Body of pancreas (tissue), 4 donors: ENCODE measurements at places on chromosomes 3 and 15. TPM values are rescaled to one million over a fixed set of nuclear protein-coding genes. Genes with fewer than 3 reads are reported as not detected.

Gene CGNL1
- total RNA-seq, result 30.6 TPM

DNA sequence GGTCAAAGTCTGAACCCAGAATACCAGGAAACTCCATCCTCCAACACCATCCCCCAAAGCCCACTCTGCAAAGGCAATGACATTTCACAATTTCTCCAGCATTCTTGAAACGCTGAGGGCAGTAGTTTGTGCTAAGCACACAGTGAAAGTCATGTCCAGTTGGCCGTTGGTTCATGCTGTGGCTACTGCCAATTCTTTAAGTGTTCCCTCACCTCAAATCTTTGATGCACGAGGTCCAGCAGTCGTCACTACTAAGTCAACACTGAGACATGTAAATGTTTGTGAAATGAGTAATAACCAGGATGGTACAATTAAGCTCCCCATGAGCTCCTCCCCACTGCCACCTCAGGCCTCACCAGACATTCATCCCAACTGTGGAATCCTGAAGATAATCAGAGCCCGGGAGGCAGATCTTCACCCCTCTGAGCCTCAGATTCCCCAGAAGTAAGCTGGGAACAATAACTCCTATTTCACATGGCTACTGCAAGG, 7.0 kb downstream of the SUCLG2 start:
- DNase-seq, result peak; percentile 15
- H3K4me1 ChIP-seq, result peaks cover 52% of the 10 kb centered on the region
- H3K27ac ChIP-seq, result no peak overlapping the region
- H3K4me3 ChIP-seq, result no peak overlapping the region

DNA sequence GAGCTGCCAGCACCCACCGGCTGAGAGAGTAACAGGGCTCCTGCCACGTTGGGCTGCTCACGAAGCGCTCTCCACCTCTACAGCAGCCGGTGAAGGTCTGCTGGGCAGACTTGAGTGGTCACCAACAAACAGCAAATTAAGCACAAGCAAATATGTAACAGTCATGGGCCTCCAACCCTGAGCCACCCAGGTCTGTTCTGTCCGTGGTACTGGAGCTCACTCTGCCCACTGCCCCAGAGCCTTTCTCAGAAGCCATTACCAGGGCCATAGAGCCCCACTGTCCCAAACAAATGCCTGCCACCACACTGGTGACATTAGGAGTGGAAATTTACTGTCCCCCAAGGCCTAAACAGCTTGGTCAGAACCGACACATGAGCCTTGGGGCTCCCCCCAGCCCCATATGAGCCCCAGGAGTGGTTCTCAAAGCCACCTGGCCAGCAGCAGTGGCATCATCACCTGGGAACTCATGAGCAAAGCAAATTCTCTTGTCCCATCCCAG, 56.6 kb downstream of the LRIG1 start:
- peaks cover 64% of the 10 kb centered on the region for H3K4me1 ChIP-seq
- H3K36me3 ChIP-seq, result no peaks in the 10 kb centered on the region
- H3K27ac ChIP-seq, result peak overlapping the region; percentile 27
- DNase-seq, result no peak
- no peaks in the 10 kb centered on the region for H3K27me3 ChIP-seq
- no peak overlapping the region for H3K4me3 ChIP-seq

Gene FBN1
- total RNA-seq, result 12.7 TPM

GRCh38 chr3:33883538-33883950, 85.1 kb downstream of the PDCD6IP start:
- DNase-seq, result peak; percentile 36
- no peak overlapping the region for H3K4me3 ChIP-seq
- H3K4me1 ChIP-seq, result peaks cover 6% of the 10 kb centered on the region
- H3K27ac ChIP-seq, result no peak overlapping the region

DNA sequence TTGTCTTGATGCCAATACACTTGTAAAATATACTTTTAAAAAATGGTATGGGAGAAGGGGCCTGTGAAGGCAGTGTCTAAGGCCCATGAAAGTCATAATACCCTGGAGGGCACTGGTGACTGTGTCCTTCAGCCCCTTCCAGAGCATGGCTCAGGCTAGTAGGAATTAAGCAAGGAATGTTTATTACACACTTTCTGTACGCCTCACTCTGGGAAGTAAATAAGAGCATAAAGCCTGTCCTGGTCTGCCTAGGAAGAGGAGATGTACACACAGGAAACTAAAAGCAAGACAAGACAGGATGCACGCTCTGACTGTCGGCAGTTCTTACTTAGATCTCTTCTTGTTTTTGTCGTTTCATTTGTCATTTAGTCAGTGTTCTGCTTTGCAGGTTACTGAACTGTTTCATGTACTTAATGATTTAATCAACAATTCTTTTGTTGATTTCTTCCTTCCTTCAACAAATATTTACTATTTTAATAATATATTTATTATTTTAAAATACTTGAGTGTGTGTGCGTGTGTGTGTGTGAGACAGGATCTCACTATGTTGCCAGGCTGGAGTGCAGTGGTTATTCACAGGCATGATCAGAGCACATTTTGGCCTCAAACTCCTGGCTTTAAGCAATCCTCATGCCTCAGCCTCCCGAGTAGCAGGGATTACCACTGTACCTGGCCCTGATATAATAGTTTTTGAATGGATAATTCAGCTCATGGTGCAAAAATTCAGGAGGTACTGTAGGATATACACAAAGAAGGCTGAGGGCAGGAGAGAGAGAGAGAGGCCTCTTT, 9.0 kb upstream of the SMAD6 start:
- no peak for DNase-seq
- H3K27ac ChIP-seq, result no peak overlapping the region
- no peak overlapping the region for H3K4me3 ChIP-seq
- H3K4me1 ChIP-seq, result no peaks in the 10 kb centered on the region

DNA sequence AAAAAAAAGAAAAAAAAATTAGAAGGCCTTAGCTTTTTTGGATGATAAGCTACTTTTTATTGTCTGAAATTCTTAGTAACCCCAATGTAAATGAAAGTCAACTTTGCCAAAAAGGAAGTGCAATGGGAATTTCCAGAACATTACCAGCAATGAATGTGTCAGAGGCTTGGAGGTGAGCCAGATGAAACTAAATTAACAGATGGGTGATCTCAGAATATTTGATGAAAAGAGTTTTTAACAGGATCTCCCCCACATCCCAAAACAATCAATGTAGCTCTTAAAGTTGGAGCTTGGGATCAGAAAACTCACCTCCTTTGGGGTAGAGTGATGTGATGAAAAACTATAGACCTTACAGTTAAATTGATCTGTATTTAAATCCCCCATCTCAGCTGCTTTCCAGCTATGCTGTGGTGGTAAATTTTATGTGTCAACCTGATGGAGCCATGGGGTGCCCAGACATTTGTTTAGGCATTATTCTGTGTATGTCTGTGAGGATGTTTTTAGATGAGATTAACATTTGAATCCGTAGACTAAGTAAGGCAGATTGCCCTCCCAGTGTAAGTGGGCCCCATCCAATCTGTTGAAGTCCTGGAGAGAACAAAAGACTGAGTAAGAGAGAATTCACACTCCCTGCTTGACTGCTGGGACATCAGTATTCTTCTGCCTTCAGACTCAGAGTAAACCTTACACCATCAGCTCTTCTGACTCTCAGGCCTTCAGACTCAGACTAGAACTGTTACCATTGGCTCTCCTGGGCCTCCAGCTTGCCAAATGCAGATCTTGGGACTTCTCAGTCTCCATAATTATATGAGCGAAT, 84.3 kb upstream of the TNFSF10 start:
- H3K27me3 ChIP-seq, result no peaks in the 10 kb centered on the region
- DNase-seq, result no peak
- peak overlapping the region; percentile 30 for H3K27ac ChIP-seq
- H3K36me3 ChIP-seq, result no peaks in the 10 kb centered on the region
- no peak overlapping the region for H3K4me3 ChIP-seq

Gene UBXN7
- total RNA-seq, result 11.2 TPM

DNA sequence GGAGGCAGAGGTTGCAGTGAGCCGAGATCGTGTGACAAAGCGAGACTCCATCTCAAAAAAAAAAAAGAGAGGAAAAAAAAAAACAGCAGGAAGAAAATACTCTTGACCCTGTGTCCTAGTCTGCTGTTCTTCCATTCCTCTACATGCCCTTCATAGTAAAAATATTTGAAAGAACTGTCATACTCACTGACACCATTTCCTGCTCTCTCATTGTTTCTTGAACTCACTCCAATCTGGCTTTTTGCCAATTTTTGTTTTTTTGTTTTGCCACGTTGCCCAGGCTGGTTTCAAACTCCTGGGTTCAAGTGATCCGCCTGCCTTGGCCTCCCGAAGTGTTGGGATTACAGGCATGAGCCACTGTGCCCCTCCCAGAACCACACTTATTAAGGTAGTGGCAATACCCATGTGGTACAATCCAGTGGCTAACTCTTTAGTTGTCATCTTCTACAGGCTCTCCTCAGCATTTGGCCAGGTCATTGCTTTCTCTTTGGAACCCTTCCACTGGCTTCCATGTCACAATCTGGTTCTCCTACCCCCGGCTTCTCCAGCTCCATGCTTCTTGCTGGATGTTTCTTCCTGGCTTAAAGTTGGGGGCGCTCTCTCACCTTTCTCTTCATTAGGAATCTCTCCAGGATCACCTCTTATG, 238.2 kb upstream of the C2CD4B start:
- no peak for DNase-seq
- H3K4me3 ChIP-seq, result no peak overlapping the region
- H3K36me3 ChIP-seq, result no peaks in the 10 kb centered on the region
- no peak overlapping the region for H3K27ac ChIP-seq
- no peaks in the 10 kb centered on the region for H3K27me3 ChIP-seq
- no peaks in the 10 kb centered on the region for H3K4me1 ChIP-seq

DNA sequence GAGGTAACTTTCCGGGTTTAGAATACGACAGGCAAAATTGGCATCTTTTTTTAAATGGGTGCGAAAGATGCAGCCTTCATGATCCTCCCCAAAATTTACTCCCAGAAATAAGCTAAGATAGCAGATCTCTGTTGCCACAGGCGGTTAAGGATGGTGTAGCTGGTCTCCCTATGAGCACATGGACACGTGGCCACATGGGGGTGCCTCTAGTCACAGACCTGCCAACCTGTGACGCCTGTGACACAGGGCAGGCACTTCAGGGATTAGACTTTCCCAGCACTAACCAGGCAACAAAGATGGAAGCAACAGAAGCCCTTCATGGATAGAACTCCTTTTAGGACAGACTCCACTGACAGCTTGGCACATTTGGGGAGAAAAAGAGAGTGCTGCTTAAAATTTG, 320.3 kb downstream of the THSD4 start:
- H3K36me3 ChIP-seq, result no peaks in the 10 kb centered on the region
- DNase-seq, result no peak
- no peaks in the 10 kb centered on the region for H3K27me3 ChIP-seq
- no peak overlapping the region for H3K4me3 ChIP-seq
- H3K4me1 ChIP-seq, result no peaks in the 10 kb centered on the region

Gene ANKUB1
- total RNA-seq, result not detected

Gene ATP13A5
- total RNA-seq, result not detected

Gene IMPG2
- total RNA-seq, result 0.33 TPM

- peaks cover 9% of the 10 kb centered on the region for H3K4me1 ChIP-seq
- no peaks in the 10 kb centered on the region for H3K36me3 ChIP-seq
Observed at GRCh38 chr15:38941399-38941953, 376.9 kb upstream of the RASGRP1 start.

Gene P4HTM
- total RNA-seq, result 72.9 TPM

Gene HIGD2B
- total RNA-seq, result not detected

DNA sequence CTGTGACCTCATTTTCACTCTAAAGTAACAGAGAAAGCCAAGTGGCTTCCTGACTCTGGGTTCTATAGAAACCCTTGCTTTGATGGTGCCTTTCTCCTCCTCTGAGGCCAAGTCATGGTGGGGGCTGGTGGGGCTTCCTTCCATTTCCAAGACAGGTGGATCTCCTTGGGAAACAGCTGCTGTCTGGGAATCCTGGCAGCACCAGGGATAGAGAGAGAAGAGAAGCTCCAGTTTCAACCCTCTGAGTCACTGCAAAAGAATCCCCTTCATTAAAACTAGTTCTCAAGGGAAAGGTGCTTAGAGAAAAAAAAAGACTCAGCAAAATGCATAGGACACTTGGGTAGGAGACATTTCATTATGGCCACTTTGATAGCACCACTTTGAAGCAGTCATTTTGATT, 614.4 kb downstream of the FHIT start:
- no peak for DNase-seq
- H3K4me1 ChIP-seq, result no peaks in the 10 kb centered on the region
- H3K27ac ChIP-seq, result no peak overlapping the region
- no peak overlapping the region for H3K4me3 ChIP-seq

GRCh38 chr3:97736928-97737327, 27.6 kb upstream of the ARL6 start:
- no peak overlapping the region for H3K27ac ChIP-seq
- no peaks in the 10 kb centered on the region for H3K36me3 ChIP-seq
- H3K4me3 ChIP-seq, result no peak overlapping the region
- DNase-seq, result no peak
- H3K4me1 ChIP-seq, result no peaks in the 10 kb centered on the region

- H3K36me3 ChIP-seq, result no peaks in the 10 kb centered on the region
- H3K4me1 ChIP-seq, result peaks cover 33% of the 10 kb centered on the region
- H3K27me3 ChIP-seq, result no peaks in the 10 kb centered on the region
- H3K27ac ChIP-seq, result no peak overlapping the region
Observed at GRCh38 chr3:152255290-152255689, 13.4 kb upstream of the MBNL1 start.

Gene PPP1R14D
- total RNA-seq, result not detected

Gene SCAANT1
- total RNA-seq, result not detected

DNA sequence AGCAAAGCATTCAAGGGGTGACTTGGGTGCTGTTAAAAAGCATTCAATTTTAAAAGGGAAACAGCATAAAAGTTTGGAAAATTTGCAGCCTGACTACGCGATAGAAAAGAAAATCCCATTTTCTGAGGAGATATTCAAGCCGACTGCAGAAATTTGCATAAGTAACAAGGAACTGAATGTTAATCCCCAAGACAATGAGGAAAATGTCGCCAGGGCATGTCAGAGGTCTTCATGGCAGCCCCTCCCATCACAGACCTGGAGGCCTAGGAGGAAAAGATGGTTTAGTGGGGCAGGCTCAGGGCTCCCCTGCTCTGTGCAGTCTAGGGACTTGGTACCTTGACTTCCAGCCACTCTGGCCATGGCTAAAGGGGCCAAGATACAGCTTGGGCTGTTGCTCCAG, 93.1 kb downstream of the ISL2 start:
- no peak overlapping the region for H3K4me3 ChIP-seq
- peaks cover 20% of the 10 kb centered on the region for H3K4me1 ChIP-seq
- DNase-seq, result no peak
- H3K27ac ChIP-seq, result no peak overlapping the region

DNA sequence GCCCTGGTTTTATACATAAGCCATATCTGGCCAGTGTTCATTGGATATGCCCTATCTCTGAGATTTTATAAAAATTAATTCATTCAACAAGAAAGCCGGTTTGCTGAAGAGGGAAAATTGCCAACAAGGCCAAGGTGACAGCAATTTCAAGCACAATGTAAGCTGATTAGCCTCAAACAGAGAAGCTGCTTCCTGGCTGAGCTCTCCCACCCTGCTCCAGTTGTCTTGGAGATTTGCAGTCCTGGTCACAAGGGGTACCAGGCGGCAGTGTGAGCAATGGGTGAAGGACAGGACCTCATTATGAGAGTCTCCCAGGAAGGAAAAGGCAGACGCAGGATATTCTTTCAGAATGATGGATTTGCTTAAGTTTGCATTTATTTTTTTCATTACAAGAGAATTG, 5.4 kb upstream of the THSD4 start:
- H3K27ac ChIP-seq, result no peak overlapping the region
- no peaks in the 10 kb centered on the region for H3K4me1 ChIP-seq
- H3K27me3 ChIP-seq, result no peaks in the 10 kb centered on the region
- H3K36me3 ChIP-seq, result no peaks in the 10 kb centered on the region
- no peak overlapping the region for H3K4me3 ChIP-seq
- no peak for DNase-seq

- H3K27me3 ChIP-seq, result no peaks in the 10 kb centered on the region
- H3K4me1 ChIP-seq, result no peaks in the 10 kb centered on the region
- no peak overlapping the region for H3K4me3 ChIP-seq
- no peak overlapping the region for H3K27ac ChIP-seq
- no peaks in the 10 kb centered on the region for H3K36me3 ChIP-seq
Observed at GRCh38 chr15:52486003-52486996, 42.4 kb downstream of the MYO5A start.
